ENCODE measurements at places on chromosomes 16 and 17.
A peak's percentile ranks its signal among the peaks of the same experiment; 100 is the strongest.

DNA sequence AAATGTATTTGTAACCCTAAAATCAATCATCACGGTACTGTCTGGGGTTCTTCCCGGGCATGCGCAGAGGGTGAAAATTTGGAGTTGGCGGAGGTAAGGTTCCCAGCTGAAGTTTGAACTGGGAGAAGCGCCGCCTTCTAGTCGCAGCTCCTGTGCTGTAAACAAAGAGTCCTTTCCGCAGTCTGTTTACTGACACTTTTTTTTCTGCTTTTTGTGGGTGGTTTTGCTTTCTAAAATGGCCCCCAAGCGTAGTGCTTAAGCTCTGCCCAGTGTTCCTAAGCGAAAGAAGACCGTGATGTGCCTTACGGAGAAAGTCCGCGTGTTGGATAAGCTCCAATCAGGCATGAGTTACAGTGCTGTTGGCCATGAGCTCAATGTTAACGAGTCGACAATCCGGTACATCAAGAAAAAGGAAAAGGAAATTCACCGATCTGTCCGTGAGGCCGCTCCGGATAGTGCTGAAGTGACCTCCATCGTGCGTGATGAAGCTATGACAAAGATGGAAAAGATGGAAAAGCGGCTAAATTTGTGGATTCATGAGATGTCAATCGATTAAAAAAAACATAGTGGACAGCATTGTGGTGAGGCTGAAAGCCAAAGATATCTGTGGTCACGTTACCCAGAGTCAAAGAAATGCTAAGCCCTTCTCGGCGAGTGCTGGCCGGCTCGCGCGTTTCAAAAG is 570 bp upstream of the CFDP1 start:
- peak; percentile 70 for DNase-seq

- DNase-seq: no peak
Observed at GRCh38 chr16:74297145-74297665, 591 bp downstream of the PSMD7 start.

- DNase-seq: no peak
Observed at GRCh38 chr16:29641561-29641960, 21.5 kb upstream of the SPN start.

DNA sequence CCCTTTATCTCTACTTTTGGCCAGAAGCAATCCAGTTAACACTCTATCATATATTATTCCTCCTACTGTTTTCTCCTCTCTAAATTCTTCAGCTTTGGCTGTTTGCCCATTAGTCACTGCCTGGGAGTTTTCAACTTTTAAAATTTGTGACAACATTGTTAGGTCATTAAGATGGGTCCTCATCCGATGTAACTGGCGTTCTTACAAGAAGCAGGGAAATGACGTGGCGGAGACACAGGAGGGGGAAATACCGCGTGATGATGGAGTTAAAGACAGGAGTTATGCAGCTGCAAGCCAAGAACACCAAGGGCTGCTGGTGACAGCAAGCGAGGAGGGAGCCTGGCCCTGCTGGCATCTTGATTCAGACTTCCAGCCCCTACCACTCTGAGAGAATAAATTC is 34.8 kb upstream of the CPHXL start:
- no peak for DNase-seq

DNA sequence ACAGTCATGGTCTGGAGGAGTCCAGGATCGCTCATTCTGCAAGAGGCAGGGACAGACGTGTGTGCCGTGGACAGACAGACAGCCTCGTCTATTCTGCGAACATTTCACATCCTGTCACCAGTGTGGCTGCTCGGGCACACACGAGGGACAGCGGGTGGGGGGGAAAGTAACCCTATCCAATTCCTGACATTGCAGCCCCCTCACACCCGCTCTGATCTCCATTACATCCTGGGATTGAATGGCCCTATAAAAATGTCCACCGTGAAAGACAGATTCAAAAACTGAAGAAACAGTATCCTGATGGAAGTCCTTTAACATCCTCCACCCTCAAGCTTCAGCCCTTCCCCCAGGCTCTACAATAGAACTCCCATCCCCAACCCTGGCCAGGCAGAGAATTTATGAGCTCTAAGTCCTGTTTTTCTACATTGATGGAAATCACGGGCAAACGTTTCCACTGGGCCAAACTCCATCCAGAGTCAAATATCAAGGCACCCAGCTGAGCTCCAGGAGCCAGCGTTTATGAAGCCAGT is 39.4 kb downstream of the HS3ST3A1 start:
- DNase-seq: peak; percentile 81

DNA sequence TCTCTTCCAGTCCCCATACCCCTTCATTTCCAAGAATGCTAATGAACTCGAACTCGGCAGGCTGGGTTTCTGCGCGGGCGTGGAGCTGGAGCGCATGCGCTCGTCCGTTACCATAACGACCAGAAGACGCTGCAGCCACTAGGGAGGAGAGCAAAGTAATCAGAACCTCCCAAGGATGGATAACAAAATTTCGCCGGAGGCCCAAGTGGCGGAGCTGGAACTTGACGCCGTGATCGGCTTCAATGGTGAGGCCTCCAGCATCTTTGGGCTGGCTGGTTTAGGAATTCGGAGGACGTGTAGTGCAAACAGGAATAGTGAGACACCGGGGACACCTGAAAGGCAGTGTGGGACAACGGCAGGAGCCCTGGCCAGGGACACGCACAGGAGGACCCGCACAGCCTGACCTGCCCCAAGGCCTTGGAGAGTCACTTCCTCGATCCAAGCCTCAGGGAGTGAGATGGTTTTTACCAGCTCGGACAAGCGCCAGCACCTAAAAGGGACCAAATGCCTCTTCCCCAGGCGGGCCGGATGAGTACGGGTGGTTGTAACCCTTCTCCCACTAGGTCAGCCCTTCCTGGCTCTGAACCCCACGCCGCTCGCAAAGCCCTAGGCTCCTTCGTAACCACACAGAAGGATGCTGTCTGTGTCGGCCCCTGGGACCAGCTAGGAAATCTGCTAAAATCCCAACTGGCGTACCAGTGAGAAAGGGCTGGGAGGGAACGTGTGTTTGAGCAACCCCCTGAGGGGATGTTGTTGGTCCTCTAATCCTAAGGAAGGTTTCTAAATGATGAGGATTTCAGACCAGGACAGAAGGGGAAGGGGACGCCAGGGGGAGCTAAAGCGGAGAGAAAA is at the start of gene CFAP52:
Gene CFAP52, plus strand, starts transcription at position 122 of the 852 bp plus-strand sequence. Its CDS starts 54 bp downstream, at position 176.
- no peak for DNase-seq

- no peak for DNase-seq
Observed at GRCh38 chr17:31788571-31788946, 70.5 kb downstream of the COPRS start.

DNA sequence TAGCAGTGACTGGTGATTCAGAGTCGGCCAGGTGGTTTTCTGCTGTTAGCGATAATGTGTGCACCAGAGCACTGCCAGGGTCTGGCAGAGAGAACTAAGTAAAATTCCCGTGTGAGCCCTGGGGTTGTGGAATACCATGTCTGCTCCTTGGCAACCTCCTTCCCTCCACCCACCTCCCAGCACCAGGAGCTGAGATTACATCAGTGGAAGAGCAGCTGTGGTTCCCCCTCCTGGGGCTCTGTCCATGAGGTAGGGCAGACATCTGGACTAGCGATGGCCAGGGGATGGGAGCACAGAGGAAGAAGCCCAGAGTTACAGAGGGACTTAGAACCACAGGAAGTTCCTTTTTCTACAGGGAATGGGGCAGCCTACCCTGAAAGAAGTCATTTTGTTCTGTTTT is 15.8 kb downstream of the CLEC10A start:
- no peak for DNase-seq

- DNase-seq: no peak
Observed at GRCh38 chr17:47733047-47733673, at the start of gene TBX21. TSS of gene TBX21 (plus strand) at chr17:47733236. CDS start at chr17:47733455, 219 bp downstream.

DNA sequence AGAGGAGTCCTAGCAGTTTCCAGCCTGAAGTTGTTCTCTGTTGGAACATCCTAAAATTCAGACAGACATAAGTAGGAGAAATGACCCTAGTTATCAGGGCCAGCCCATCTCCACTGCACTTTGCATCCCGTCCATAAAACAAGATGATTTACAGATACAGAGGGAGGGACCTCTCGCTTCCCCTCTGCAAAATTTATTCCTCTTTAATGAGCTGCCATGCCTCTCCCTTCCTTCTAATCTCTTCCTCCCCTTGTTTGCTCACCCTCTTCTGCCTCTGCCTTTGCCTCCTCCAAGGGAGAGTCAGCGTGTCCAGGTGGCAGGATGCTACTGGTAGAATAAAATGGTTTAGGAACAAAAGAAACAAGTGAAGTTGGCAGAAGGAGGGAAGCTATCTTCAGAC is 351.3 kb downstream of the SOX9 start:
- DNase-seq: no peak

GRCh38 chr17:1716076-1716911 is 6.1 kb upstream of the TLCD2 start:
- peak; percentile 99 for DNase-seq

GRCh38 chr16:3578121-3578520 is 918 bp upstream of the NLRC3 start:
- no peak for DNase-seq
